Amniotic stem cell (primary cell): ENCODE measurements at places on chromosomes 4 and X.
A peak's percentile ranks its signal among the peaks of the same experiment; 100 is the strongest.

- no peak for DNase-seq
Observed at GRCh38 chr4:143626134-143626911, 74.2 kb downstream of the FREM3 start.

GRCh38 chr4:22190855-22191254 lies 242.3 kb upstream of the KCNIP4 start:
- peak; percentile 59 for DNase-seq

DNA sequence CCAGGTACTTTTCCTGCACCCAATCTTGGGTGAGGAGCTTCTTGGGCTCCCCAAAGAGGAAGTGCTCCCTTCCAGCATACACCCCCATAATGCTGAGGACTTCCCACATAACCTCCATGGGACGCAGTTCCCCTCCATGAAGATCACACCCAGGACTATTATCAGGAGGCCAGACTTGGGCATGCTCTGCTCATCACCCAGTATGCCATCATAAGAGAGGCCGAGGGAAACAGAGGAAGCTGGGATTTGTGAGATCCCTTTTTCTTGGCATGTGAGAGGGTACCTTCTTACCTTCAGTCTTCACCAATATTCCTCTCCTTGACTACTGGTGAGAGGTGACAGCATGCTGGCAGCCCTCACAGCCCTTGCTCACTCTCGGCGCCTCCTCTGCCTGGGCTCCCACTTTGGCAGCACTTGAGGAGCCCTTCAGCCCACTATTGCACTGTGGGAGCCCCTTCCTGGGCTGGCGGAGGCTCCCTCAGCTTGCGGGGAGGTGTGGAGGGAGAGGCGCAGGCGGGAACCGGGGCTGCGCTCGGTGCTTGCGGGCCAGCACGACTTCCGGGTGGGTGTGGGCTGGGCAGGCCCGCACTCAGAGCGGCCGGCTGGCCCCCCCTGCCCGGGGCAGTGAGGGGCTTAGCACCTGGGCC lies 15.7 kb upstream of the HSFX1 start:
- no peak for DNase-seq

DNA sequence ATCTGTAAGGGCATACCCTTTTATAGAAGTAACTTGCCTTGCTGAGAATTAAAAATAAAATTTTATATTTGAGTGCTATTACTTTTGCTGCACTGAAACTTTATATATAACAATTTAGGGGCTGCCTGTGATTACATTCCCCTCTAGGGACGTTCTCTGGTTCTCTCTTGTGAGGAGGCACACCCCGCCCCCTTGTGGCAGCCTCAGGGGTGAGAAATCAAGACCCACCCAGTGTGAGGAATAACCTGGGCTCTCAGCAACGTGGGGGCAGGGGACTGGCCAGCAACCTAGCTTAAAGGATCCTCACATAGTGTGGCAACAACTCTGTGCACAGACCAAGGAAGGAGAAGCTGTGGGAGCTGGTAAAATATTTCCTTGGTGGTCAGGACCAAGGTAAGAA lies 43.7 kb downstream of the MAGEA9 start:
- no peak for DNase-seq

DNA sequence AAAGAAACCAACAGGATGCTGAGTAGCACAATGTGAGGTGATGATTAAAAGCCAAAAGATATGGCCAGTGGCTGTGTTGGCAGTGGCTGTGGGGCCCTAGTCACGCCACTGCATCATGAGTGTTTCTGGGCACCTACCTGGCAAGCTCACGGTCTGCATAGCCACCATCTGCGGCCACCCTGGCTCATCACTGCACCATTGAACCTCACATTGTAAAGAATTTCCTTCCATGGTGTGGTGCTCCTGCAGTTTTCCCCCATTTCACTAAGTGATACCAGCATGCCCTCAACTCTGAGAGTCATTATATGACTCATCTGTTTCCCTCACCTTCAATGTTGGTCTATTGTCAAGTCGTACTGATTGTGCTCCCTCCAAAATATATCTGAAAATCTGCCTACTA lies 45.5 kb upstream of the CLNK start:
- DNase-seq: no peak

- DNase-seq: no peak
Observed at GRCh38 chr4:111334361-111334760, 711.5 kb upstream of the PITX2 start.

DNA sequence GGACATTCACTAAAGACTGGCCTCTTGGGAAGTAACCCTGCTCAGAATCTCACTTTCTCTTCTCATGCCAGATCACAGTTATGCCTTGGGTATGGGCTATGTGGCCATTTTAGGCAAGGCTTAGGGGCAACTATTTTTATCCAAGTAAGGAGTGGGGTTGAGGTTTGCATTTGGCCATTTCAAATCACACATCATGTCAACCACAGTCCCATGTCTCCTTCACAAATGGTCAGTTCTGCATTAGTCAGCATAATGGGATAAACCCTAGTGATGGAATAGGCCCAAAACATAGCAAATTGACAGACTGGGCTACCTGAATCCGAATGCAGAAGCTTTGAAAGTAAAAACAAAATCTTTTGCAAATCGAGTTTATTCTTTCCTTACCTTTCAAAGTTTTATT lies 827 bp upstream of the RTL3 start:
- no peak for DNase-seq

- no peak for DNase-seq
Observed at GRCh38 chrX:17597836-17598439, 139.4 kb upstream of the SCML1 start.

GRCh38 chr4:120266602-120267001 lies 200.0 kb upstream of the MAD2L1 start:
- DNase-seq: no peak

DNA sequence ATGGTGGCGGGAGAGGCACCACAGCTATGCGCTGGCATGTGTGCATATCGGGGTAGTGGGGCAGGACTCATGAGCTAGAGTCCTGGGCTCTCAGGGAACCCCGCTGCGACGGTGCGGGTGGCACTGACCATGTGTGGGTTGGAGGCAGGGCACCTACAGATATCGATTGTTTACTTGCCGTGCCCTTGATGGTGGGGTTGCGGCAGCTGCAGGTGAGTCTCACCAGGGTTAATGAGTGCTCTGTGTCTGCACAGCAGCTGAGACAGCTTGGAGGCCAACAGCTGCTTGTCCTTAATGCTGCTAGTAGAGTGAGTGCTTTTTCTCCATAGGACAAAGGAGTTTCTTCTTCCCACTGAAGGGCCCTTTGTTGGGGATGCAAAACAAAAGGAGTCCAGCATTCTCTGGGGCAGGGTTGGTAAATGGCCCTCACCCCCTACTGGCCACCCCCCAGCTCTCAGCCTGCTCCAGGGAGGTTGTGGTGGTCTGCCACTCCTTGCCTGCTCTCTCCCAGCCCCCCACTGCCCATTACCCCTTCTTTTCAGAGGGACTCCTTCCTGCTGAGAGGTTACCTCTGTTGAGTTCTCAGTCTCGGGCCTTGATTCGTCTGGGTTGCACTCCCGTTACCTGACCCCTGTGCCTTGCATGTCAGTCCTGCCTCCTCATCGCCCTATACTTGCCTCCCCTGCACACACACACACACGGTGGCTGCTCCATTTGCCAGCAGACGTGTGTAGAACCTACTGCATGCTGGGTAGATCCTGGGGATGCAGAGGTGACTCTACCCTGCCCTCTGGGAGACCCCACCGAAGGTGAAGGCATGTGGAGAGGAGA lies 52.8 kb downstream of the TBC1D14 start:
- DNase-seq: no peak

DNA sequence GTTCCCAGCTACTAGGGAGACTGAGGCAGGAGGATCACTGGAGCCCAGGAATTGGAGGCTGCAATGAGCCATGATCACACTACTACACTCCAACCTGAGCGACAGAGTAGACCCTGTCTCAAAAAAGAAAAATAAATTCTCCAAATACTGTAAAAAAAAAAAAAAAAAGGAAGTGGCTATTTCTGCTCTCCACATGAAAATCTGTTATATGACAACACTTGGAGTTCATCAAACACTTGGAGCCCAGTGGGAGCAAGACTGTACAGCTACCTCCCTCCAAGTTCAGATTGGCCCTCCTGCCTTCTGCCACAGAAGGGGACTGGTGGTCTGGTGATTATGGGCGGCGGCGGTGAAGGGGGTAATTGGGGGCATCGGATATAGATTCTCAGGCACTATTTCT lies 9.0 kb upstream of the CLDN34 start:
- DNase-seq: no peak

DNA sequence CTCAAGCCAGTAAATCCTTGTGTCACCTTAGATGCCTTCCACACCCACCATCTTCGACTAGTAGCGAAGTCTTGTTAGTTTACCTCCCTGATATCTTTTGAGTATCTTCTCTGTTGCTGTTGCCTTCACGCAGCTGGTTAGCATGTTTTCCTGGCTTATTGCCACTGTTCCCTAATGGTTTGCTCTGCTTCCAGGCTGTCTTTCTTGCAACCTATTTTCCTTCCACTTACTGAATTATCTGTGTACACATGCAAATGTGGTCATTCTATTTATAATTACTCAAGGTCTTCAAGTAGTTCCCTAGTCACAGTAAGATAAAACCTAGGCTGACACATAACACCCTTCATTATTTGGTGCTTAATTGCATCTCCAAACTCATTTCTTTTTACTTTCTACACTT lies 89.5 kb downstream of the UGT8 start:
- no peak for DNase-seq

DNA sequence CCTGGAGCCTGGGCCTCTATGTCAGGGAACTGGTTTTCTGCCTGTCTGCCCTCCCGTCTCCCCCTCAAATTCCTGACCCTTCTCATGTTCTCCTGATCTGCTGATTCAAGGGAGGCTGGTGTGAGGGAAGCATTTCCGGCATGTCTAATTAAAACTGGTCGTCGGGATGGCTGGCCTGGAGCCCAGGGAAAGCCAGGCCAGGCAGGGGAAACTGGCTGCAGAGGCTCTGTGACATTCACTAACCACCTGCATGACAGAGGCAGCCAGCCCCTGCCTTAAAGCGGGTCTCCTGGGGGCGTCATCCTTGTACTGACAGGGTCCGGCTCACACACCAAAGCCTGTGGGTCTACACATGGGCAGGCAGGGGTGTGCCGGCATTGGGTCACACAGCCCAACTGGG lies 35.2 kb downstream of the ABLIM2 start:
- no peak for DNase-seq

DNA sequence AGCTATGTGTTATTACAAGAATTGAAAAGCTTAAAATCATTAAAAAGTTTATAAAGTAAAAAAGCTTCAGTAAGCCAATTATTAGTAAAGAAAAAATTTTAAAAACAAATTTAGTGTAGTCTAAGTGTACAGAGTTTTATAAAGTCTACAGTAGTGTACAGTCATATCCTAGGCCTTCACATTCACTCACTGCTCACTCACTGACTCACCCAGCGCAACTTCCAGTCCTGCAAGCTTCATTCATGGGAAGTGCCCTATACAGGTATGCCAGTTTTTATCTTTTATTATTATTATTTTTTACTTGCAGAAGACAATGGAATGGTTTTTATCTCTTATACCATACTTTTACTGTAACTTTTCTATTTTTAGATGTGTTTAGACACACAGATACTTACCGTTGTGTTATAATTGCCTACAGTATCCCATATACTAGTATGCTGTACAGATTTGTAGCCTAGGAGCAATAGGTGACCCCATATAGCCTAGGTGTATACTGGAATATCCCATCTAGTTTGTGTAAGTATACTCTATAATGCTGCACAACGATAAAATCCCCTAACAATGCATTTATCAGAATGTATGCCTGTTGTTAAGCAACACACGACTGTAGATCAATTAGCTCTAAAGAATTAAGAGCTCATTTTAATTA lies 230.7 kb downstream of the DCLK2 start:
- DNase-seq: no peak

DNA sequence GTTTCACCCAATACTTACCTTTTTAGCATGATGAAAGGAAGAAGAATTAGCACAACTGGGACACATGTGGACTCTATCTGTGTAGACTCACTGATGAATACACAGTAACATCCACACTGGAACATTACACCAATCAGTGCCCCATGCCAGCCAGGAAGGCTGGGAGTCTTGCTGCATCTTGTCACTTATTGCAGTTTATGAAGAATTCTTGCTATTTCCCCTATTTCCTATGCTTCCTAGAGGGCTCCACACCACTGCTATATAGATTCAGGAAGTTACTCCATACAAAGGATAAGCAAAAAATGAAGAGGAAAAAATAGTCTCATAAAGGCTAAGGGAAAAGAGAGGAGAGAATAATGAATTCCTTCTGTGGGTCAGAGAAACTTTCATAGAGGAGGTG lies 201.0 kb downstream of the CAMK2D start:
- DNase-seq: no peak

DNA sequence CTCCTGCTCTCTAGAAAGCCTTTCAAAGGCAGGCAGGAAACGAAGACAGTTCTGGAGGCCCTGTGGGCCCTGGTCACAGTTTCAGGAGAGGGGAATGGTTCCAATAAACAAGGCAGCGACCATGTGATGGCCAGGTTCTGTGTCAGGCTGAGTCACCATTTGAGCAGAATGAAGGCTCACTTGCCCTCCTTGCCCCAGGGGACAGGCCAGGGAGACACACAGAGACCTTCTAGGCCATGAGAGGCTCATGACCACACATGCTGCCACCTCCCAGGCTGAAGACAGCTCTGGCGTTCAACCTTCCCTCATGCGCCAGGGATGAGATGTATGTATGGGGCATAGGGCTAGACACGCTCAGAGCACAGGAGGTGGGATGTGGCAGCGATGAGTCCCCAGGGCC lies 22.9 kb upstream of the TRIM2 start:
- no peak for DNase-seq

- DNase-seq: no peak
Observed at GRCh38 chr4:82809619-82810018, 11.0 kb upstream of the SCD5 start.

DNA sequence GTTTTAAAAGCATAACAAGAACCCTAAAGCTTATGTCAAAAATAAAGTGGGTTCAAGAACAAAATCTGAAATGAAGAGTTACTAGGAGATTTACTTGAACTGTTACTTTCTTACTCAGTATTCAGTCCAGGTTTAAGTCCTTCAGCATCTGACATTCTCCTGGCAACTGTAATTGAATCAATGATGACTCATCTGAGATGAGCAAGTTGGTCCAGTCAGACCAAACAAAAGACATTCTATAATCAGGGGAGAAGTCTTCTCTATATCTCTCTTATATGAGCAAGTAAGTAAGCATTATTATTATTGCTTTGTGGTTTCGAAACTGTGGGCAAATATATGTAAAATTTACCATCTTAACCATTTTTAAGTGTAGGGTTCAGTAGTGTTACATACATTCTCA lies 34.6 kb downstream of the MAP9 start:
- no peak for DNase-seq

- DNase-seq: no peak
Observed at GRCh38 chr4:122842984-122843531, 16.4 kb downstream of the FGF2 start.

GRCh38 chrX:3231766-3232165 lies 114.7 kb downstream of the MXRA5 start:
- DNase-seq: no peak

DNA sequence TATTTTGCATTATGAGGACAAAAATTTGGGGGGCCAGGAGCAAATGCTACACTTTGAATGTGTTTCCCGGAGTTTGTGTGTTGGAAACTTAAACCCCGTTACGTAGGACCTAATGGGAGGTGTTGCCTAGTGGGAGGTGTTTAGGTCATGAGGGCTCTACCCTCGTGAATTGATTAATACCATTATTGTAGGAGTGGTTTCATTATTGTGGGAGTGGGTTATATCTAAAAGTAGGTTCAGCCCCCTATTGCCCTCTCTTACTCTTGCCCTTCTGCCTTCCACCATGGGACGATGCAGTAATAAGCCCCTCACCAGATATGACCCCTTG lies 15.5 kb downstream of the UBA6 start:
- DNase-seq: no peak
